Naive thymus-derived CD4-positive, alpha-beta T cell (primary cell): ENCODE measurements at places on chromosomes 1 and 21. TPM values are rescaled to one million over a fixed set of nuclear protein-coding genes. Genes with fewer than 3 reads are reported as not detected.

GRCh38 chr1:116497656-116498055 is 73.2 kb downstream of the CD58 start:
- no peaks in the 10 kb centered on the region for H3K27me3 ChIP-seq
- H3K4me3 ChIP-seq, result no peak overlapping the region
- no peak overlapping the region for H3K27ac ChIP-seq
- no peaks in the 10 kb centered on the region for H3K36me3 ChIP-seq
- DNase-seq, result no peak

DNA sequence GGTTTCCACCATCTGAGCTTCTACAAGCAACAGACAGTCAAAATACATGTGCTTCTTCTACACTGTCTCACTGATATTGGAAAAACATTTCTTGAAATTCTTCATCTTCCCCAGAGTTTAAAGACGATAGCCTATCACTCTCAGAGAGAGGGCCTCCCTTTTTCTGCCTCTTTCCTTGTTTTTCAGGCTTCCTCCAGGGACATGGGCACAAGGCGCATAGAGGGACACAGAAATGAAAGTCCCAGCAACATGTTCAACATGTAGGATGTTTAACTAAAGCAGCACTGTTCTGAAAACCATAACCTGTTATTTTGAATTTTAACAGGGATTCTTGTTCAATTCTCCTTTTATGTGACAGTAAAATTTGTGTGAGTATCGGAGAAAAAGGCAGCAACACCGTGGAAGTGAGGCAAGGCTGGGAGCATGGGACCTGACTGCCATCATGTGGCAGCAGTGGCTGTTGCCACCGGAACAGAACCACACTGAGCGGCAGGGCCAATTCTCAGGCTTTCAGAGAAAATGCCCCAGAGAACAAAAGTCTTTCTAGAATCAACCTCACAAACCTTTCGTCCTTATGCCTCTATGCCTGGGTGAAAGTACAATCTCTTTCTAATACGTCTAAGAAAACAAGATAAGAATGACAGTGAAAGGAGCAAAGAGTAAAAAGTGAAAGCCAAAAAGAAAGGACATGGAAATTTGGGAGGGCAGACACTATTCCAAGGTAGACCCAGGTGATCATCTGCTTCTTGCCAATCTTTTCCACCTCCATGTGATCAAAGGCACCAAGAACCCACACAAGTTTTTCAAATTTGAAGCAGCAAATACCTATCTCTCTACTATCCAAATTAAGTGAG is 54.5 kb downstream of the PCNX2 start:
- H3K27ac ChIP-seq, result no peak overlapping the region
- DNase-seq, result no peak
- H3K27me3 ChIP-seq, result no peaks in the 10 kb centered on the region
- H3K4me3 ChIP-seq, result no peak overlapping the region
- H3K4me1 ChIP-seq, result no peaks in the 10 kb centered on the region

- no peaks in the 10 kb centered on the region for H3K27me3 ChIP-seq
- no peaks in the 10 kb centered on the region for H3K36me3 ChIP-seq
- no peak overlapping the region for H3K4me3 ChIP-seq
These were observed 6.1 kb downstream of the GJC2 start for GRCh38 chr1:228155596-228156514.

DNA sequence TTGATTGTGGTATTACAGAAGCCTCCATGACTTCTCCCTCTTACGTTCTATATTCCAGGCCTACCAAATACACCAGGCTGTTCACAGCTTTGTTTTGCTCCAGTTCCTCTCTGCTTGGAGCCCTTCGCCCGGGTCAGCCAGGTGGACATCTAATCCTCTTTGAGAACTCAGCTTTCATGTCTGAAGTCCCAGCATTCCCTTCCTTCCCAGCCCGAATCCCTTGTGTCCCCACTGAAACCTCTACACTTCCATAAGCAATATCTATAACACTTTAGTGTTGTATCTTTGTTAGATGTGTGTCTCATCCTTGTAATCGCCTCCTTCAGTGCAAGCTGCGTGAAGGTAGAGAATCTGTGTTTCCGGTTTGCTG is 1.9 kb downstream of the RNF11 start:
- H3K36me3 ChIP-seq, result peaks cover 6% of the 10 kb centered on the region
- peaks cover 18% of the 10 kb centered on the region for H3K4me1 ChIP-seq
- DNase-seq, result no peak

DNA sequence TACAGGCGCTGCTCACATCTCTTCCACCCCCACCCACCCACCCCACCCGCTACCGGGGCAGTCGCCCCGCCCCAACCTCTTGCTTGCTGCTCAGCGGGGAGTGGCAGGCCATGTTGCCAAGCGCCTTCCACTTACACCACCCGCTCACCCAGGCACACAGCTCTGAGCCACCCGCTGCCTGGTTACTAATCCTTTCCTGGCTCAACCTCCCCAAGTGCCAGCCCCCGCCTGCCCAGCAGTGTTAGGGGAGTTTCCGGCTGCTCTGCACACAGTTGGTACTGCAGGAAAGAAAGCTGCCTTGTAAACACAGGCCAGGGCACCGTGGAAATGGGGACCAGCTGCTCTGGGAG is 56.2 kb downstream of the LACTBL1 start:
- no peaks in the 10 kb centered on the region for H3K4me1 ChIP-seq
- DNase-seq, result no peak
- H3K27ac ChIP-seq, result no peak overlapping the region
- no peak overlapping the region for H3K4me3 ChIP-seq

- H3K27ac ChIP-seq, result no peak overlapping the region
- H3K4me3 ChIP-seq, result no peak overlapping the region
- no peaks in the 10 kb centered on the region for H3K36me3 ChIP-seq
These were observed 1154.6 kb downstream of the BRINP3 start for GRCh38 chr1:189323091-189323490.

The OPTC gene
- total RNA-seq, result not detected
